Stimulated activated CD8-positive, alpha-beta memory T cell treated with anti-CD3 and anti-CD28 coated beads, Interleukin-4, amount 100 ng/mL, for 1 hour (primary cell): ENCODE measurements at places on chromosomes 4 and X.

DNA sequence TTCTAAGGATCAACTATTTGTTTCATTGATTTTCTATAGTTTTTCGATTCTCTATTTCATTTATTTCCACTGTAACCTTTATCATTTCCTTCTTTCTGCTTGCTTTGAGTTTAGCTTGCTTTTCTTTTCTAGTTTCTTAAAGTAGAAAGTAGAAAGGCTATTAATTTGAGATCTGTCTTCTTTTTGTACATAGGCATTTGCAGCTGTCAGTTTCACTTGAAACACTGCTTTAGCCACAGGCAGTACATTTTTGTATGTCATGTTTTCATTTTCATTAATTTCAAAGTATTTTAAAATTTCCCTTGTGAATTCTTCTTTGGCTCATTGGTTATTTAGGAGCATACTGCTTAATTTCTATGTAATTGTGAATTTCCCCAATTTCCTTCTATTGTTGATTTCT lies 152.2 kb downstream of the SH3KBP1 start:
- DNase-seq, result no peak

DNA sequence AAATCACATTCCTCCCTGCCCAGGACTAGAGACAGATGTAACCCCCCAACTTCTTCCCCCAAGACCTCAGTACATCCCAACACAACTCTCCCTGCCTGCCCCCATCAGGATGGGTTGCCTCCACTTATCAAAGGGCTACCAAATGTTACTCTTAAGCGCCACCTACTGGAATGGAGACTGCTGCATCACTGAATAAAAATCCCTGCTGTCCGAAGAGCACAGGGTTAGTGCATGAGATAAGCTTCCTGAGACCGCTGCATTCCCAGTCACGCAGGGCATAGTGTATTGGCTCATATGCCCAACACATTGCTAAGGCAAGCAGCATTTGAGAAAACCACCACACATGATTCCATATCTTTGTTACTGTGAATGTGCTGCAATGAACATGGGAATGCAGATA lies 544.5 kb downstream of the PPP4R3C start:
- no peak for DNase-seq

DNA sequence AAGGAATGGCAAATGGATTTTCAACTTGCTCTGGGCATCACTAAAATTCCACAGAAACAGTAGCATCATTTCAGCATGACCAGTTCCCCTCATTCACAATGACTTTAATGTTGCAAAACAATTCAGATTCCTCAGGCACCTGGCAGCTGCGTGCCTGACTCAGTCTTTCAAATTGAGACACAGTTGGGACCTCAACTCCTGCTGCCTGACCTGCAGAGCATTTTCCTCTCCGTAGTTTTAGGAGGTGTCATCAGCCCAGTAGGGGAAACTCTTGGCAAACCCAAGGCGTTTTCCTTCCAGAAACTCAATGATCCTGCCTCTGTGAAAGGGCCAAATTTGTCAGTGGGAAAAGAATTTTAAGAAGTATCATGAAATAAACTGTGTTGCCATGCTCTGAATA lies 388.9 kb downstream of the SPRY1 start:
- no peak for DNase-seq

GRCh38 chr4:168637872-168638756 lies 141.3 kb downstream of the PALLD start:
- no peak for DNase-seq

GRCh38 chr4:123530357-123530756 lies 133.8 kb downstream of the SPRY1 start:
- DNase-seq, result no peak

DNA sequence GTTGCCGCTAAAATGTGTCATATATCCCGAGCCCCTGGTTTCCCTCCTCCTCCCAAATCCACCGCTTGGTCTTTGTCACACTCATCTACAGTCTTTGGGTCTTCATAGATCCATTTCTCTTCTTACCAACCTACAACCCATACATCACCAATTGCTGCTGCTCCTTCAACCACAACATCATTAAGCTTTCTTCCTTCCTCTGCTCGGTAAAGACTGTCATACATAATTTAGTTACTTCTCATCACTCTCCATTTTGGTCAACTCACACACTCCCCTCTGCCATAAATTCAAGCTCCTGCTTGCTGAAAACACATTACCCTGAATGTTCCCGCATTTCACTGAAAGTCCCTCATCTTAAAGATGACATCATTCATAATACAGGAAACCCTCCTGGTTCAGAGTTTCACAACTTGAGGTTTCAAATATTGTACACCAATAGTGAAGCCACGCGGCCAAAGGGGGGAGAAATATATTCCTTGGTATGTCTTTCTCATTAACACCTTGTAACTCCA lies 1.7 kb upstream of the DCTD start:
- no peak for DNase-seq

DNA sequence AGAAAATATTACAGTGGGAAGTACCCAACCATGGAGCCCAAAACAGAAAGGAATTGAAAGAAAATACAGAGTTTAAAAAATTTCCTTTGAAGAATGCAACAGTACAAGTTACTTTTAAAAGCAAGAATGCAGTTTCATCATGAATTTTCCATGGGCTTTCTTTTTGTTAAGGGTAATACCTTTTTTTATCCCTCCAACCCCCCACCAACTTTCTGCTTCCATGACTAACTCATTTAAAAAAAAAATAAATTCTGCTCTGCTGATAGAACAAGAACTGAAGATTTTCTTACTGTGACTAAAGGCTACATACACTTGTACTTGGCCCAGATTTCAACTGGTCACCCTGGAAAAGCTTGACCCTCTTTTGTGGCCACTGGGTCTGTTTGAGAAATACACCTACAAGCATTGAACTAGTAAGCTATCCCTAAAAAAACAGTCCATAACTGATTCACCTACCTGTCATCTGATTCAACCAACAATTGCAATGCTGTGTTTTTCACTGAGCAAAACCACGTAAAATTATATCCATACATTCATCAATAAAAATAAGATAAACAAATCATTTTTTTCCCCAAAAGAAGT lies 214.2 kb downstream of the NSUN7 start:
- DNase-seq, result no peak

- DNase-seq, result no peak
Observed at GRCh38 chr4:123547216-123548165, 150.9 kb downstream of the SPRY1 start.

DNA sequence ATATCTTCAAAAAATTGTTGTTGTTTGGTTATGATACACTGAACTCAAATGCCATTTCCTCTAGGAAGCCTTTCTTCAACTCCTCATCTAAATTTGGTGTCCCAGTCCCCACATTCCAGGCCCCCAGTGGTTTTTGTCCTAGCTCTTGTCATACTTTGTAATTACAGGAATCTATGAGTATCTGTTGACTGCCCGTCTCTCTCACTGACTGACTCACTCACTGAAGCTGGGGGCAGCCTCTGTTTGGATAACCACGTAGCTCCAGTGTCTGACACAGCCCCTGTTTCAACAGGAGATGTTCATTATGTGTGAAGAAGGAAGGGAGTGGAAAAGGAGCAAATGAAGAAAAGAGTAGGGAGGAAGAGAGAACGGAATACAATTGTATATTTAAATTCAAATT lies 284.1 kb upstream of the TENM3 start:
- DNase-seq, result no peak

DNA sequence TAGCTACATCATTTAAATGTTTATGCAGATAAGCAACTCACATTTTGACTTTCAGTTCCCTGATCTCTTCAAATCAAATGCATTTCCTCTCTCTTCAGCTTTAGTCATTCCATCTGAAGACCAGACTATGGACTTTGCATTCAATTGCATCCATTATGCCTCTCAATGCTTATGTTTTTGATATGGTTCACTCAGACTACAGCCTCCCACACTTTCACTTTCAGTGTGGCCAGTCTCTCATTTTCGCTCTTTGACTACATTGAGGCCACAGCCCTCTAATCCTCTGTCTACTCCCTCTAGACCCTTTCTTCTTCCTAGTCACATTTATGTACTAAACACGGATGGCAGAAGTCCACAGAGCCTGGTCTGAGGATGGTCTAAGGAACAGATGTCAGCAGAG lies 24.5 kb upstream of the VEGFC start:
- DNase-seq, result no peak

DNA sequence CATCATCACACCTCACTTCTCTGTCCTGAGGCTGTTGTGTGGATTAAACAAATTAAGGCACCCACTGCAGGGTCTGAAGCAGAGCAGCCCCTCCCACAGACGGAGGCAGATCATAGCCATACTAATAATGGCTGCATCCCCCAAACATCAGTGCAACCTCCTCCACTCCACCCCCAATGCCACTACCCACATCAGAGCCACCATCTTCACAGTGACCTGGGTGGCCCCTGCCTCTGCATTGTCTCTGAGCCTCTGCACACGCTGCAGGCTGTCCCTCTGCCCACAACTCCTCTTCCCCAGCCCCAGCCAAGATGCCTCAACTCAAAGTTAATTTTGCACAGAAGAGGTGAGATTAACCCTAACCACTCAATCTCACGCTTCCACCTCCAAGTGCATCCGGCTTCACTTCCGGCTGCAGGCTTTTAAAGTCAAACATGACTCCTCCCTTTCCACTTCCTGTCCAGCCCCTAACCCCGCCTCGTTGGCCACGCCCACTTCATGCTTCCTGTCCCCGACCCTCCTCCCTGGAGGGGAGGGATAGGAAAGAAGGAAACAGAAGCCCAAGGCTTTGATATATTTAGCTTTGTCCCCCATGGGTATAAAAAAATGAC lies 22.7 kb downstream of the JAKMIP1 start:
- no peak for DNase-seq

DNA sequence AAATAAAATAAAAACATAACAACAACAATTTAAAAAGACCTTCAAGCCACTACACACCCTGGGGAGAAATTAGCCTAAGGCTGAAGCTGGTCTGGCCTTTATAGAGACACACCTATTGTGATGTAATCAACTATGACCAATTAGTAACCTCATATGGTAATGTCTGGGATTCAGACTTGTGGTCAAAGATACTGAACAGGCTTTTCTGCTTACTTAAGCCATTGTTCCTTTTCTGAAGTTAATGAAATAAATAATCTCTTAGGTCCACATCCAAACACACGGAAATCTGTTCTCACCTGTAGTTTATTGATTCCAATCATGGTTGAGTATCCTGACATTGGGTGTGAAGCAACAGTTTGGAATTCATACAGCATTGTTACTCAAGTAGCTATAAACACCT lies 152.5 kb downstream of the PLS3 start:
- DNase-seq, result no peak

GRCh38 chr4:73836373-73837279 lies at the start of gene CXCL6:
CXCL6 (plus strand) TSS chr4:73836678; CDS start chr4:73836751, 73 bp downstream.
- DNase-seq, result no peak

GRCh38 chrX:6311540-6311939 lies 82.9 kb upstream of the NLGN4X start:
- DNase-seq, result no peak

GRCh38 chr4:97866821-97867556 lies 276.3 kb downstream of the STPG2 start:
- DNase-seq, result no peak

DNA sequence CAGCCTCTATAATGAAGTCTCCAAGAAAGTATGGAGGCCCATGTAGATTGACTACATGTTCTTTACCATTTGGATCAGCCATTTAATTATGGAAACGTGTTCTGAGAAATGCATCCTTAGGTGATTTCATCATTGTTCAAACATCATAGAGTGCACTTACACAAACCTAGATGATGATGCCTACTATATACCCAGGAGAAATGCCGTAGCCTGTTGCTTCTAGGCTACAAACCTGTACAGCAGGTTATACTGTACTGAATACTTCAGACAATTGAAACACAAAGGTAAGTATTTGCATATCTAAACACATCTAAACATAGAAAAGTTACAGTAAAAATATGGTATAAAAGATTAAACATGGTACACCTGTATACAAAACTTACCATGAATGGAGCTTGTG lies 186.5 kb upstream of the FSTL5 start:
- DNase-seq, result no peak

GRCh38 chr4:7557456-7557855 lies 122.7 kb upstream of the PSAPL1 start:
- no peak for DNase-seq

DNA sequence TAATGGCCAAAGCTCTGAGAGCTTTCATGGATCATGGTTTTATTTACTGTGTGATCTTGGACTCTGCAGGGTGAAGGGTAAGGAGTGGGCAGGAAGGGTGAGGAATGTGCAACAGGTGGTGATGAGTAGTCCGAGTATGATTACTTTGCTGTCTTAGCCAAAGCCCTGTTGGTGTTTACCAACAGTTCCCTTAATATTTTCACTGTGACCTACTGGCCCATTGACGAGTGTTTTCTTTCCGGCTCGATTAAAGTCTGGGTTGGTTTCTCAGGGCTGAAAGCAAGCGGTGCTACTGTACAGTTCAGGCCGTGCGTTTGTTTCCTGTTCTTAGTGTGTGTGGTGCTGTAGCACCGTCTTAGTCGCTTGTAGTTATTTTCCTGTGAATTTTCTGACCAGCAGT lies 2.6 kb downstream of the ARHGAP24 start:
- no peak for DNase-seq

GRCh38 chrX:109974906-109975655 lies 27.8 kb upstream of the TMEM164 start:
- DNase-seq, result no peak

GRCh38 chr4:152310257-152310656 lies 225.6 kb downstream of the FBXW7 start:
- DNase-seq, result no peak

DNA sequence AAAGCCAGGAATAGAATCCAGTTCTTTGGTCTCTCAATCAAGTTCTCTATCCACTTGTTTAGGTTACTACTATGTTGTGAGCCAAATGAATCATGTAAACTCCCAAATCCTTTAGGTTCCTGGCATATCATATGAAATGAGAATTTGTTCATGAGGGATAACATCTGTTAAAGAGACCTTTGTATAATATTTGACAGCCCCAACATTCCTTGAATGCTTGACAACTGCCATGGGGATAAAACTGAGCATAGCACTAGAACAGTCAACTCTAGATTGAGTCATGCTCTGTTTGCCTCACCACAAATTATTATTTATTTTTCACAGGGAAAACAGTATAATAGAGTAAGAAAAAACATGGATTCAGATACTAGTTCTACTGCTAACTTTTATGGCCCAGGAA lies 93.3 kb downstream of the NAA11 start:
- no peak for DNase-seq

DNA sequence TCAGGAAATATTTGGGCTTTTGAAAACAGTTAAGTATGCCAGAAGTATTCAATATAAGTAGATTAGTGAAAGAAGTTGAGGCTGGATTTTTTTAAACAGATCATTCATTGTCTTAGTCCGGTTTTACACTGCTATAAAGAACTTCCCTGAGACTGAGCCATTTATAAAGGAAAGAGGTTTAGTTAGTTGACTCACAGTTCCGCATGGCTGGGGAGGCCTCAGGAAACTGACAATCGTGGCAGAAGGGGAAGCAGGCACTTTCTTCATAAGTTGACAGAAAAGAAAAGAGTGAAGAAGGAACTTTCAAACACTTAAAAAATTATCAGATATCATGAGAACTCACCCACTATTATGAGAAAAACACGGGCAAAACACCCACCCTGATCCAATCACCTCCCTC lies 31.1 kb upstream of the CYLC1 start:
- no peak for DNase-seq
